ENCODE measurements at places on chromosomes 13 and 19. TPM values are rescaled to one million over a fixed set of nuclear protein-coding genes. Genes with fewer than 3 reads are reported as not detected.
A peak's percentile ranks its signal among the peaks of the same experiment; 100 is the strongest.

GRCh38 chr19:46463516-46463915 lies 7.8 kb downstream of the PNMA8A start:
- DNase-seq: no peak

GRCh38 chr19:33501693-33502356 lies 19.8 kb downstream of the PEPD start:
- no peak for DNase-seq

Gene ATP8A2
- total RNA-seq: under 0.01 TPM

Gene ZNF888
- total RNA-seq: 7.0 TPM

Gene MAB21L1
- total RNA-seq: not detected

DNA sequence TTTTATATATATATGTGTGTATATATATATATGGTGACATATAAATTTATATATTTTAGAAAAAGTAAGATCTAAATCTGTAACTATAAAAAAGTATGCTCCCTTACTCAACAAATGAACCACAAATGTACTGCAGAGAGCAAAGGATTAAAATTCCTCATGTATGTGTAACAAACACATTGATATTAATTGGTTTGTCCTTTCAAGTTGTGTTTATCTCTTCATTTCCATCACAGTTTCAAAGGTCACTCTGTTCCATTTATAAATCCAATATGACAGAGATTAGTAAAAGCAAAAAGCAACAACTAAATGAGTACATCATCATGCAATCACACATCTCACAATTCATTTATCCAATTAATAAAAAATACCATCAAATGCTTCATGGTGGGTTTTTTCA lies 247.9 kb downstream of the DACH1 start:
- DNase-seq: no peak

DNA sequence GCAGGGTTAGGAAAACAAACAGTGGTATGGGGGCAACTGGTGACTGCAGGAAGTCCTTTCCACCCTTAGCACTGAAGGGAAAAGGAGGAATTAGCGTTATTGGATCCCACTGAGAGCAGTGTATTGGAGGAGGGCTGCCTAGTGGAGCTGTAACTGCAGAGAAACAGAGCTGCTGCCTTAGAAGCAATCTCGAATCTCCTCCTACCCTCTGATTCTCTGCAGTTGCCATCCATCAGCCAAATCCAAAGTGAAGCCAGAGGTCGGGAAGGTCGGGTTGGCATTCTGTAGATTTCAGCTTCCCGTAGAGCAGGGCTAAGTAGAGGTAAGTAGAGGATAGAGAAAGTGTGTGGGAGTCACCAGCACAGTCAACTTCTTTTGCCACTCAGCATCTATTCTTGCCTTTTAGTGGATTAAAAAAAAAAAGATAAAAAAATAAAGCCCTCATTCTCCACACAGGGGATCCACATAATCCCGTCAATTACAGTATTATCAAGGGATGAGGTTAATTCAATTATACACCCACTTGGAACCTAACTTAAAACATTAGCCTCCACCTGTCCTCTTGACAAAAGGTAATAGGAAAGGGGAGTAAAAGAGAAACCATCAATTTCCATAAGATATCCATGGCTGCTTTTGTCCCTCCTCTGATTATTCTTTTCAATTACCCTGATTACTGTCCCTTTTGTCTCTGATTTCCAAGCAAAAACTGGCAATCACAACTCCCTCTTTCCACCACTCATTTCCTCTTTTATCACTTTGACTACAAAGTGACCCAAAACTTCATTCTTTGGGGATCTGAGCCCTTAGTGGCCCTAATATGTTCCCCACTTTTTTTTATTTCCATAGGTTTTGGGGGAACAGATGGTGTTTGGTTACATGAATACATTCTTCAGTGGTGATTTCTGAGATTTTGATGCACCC lies 234.7 kb downstream of the RBM26 start:
- no peak for DNase-seq

Gene TUBB4A
- 7.0 TPM for total RNA-seq

- DNase-seq: no peak
Measured at GRCh38 chr19:30781519-30781918, 409.3 kb downstream of the ZNF536 start.

GRCh38 chr19:46225558-46226004 lies 4.0 kb upstream of the IGFL1 start:
- DNase-seq: no peak

DNA sequence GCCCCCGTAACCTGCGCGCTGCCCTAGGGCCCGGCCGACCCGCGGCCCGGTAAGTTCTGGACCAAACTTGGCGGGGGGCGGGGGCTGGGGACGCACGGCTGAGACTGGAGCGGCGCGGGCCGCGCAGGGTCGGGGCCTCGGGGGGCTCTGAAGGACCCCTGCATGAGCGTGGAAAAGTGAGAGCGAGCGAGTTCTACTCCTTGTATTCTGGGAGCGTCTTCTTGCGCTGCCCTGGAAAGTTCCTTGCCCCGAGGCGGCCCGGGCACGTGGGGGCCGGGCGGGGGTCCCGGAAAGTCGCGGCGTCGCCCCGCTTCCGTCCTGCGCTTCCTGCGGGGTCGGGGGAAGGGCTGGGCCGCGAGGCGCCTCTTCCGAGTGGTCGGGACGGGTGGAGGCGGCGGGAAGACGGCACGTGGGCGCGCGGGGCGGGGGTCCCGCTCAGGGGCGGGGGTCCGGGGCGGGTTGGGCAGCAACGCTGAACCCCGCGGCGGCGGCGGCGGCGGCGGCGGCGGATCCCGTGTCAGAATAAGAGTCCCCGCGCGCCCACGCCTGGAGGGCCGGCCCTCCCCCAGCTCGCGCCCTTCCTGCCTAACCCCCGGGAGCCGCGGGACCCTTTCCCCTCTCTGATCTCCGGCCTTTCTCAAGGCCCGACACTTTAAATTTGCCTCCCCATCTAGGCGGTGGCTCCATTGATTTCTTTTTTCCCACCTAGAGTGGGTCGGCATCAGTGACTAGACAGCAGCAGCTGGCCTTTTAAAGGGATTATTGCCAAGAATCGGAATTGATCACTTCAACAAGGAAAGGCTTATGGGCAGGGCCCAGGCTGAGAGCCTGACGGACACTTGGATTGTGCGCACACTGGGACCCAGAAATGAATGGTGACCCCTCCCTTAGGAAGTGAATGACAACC lies 749 bp downstream of the GATAD2A start:
- peak; percentile 34 for DNase-seq

Gene RNF113B
- under 0.01 TPM for total RNA-seq

DNA sequence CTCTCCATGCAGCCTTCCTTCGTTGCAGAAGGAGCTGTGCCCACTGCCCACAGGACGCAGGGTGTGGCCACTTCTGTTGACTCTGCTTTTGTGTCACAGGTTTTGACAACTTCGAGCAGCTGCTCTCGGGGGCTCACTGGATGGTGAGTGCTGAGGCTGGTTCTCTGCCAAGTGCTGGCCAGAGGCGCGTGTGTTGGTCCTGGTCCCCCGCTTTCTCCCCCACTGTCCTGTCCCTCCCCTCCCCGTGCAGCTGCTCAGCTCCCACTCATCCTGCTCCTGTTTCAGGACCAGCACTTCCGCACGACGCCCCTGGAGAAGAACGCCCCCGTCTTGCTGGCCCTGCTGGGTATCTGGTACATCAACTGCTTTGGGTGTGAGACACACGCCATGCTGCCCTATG lies 10.6 kb upstream of the PDCD2L start:
- DNase-seq: no peak

DNA sequence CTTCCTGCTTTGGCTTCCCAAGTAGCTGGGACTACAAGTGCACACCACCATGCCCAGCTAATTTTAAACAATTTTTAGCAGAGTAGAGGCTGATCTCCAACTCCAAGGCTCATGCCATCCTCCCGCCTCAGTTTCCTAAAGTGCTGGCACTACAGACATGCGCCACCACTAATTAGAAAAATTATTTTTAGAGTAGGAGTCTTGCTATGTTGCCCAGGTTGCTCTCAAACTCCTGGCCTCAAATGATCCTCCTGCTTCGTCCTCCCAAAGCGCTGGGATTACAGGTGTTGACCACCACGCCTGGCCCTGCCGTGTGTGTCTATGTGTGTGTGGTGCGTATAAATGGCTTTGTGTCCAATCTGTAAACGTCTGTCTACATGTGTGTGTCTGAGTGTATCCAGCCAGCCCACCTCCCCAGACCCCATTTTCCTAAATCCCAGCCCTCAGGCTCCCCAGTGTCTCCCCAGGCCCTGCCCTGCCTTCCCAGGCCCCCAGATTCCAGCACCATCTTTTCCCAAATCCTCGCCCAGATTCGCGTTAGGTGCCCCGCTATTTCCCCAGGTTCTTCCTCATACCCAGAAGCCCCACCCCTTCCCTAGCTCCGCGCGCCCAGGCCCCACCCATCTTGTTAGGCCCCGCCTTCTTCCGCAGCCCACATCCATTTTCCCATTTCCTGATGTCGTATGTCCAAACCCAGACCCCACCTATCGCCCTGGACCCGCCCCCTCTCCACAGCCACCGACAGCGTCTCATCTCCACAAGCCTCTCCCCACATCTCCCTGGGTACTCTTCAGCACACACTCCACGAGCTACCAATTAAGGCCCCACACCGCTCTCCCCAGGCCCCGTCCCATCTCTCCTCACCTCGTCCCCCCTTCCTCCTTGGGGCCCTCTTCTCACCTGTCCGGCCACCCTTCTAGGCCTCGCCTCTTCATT lies 24.9 kb downstream of the SLC8A2 start:
- DNase-seq: no peak

Gene FXYD3
- total RNA-seq: 0.81 TPM

DNA sequence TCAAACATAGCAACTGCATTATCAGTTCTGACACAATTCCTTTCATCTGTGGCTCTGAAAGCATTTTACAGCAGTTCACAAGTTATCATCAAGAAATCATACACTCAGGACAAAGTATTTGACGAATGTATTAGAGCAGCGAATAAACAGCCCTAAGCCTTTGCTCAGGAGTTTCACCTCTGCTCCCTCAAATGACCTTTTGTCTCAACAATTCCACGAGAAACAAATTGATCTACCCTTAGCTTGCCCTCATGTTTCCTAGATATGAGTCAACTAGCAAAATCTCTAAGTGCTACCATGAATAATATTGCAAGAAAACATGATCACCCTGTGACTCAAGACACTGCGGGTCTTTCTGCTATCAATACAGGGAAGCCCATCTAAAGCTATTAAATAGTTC lies 396.1 kb downstream of the EFNB2 start:
- no peak for DNase-seq

DNA sequence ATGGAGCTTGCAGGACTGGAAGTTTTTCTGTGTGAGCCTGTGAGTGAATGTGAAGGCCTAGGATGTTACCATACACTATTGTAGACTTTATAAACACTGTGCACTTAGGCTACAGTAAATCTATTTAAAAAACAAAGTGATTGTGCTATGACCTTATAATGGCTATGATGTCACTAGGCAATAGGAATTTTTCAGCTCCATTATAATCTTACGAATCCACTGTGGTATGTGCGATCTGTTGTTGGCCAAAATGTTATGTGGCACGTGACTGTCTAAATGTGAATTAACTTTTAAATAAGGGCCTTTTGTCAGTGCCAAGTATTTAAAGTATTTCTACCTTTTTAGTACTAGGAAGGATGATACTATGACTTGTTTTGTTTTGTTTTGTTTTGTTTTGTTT lies 54.9 kb downstream of the DPY19L3 start:
- no peak for DNase-seq

DNA sequence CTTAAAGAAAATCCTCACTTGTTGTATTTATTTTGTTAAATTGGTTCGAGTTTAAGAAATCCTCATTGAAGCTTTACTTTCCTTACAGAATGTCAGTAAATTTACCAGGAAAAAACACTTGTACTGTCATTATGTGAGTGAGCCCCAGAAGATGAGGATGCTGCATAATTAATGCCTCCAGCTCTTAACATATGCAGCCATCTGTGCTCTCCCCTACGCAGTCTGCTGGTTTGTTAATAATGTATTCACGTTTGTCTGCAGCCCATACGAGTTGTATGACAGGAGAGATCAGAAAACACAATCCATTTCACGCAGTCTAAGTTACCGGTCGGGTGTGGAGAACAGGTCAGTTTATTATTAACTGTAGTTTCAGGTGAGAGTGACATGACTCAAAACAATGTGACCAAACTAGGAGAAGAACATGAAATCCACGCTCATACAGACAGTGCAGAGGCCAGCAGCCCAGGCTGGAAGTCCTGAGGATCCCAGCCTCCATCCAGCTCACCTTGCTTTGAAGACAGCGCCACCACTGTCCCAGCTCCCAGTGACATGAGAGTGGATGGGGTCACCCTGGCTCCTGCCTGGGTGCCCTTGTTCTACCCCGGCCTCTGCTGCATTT lies 19.8 kb upstream of the ATP11A start:
- no peak for DNase-seq

Gene CYSLTR2
- 9.7 TPM for total RNA-seq

DNA sequence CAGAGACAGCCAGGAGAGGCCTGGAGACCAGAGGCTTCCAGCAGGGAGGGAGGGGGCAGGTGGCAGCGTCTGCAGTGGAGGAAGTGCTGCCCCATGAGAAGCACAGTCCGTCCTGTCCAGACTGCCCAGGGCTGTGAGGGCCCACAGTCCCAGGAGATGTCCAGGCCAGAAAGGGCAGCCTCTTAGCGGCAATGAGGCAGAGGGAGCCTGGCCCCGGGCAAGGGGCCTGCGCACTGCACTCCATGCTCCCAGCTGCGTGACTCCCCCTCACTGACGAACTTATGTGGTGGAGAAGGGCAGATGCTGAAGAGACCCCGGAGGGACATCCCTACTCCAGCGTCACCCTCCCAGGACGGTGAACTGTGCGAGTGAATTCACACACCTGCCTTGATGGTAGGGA lies 115.3 kb downstream of the SOX1 start:
- no peak for DNase-seq

DNA sequence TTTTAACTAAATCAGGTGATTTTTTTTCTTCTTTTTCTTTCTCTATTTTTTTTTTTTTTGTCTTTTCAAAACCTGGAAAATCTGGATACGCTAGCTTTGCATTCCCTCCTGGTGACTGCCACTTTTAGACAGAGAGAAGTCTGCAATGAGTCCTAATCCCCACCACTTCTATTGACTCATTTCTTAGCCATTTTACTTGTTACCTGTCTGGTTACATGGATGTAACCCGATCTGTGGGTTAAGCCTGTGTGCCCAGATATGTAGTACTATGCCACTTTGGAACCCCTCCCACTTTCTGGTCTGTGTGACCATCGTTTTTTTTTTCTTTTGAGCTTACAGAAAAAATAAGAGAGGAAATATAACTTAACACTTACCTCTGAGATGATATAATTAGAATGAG lies 817.8 kb upstream of the PCDH9 start:
- DNase-seq: no peak

GRCh38 chr13:43879755-43880181 lies at the start of gene LACC1:
LACC1 (plus strand) TSS chr13:43879904; CDS start chr13:43880986, 1,082 bp downstream.
- DNase-seq: peak; percentile 31

DNA sequence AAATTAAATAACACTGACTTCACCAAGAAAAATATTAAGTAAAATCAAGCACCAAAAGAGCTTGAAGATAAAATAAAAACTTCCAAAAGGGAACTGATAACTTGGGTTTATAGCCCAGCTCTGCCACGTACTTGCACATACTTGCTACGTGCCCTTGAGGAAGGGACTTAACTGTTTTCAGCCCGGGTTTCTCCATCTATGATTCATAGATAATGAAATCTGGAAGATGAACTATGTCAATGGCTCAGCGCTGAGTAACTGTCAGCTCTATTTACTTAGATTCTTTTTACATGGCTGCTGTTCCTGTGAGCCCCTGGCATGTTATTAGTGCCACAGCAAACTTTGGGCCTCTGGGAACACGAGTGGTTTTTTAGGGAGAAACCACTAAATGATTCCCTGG lies 9.6 kb upstream of the ZC3H13 start:
- DNase-seq: no peak
